ENCODE measurements at places on chromosomes 11 and 22.

- DNase-seq = no peak
Observed at GRCh38 chr11:94880216-94880615, 93.1 kb downstream of the CWC15 start.

DNA sequence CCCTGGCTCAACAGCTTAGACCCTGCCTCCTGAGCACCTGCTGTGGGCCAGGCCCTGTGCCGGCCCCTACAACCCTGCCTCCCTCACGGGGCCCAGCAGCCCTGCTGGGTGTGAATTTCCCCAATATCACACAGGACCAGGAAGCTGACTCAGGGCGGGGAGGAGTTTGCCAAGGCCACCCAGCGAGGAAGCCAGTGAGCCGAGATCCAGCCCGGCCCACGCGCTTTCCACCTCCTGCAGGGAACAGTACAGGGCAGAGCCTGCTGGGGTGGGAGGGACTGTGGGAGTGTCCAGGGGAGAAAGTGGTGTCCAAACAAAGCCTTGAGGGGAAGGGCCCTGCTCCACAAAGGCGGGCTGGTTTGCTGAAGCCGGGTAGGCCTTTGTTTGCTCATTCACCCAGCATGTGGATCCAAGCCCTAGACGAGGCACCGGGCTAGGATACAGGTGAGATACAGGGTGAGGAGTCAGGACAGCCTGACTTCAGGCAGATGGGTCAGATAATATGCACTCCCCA is 26.8 kb downstream of the RPL3 start:
- DNase-seq = peak; percentile 91

DNA sequence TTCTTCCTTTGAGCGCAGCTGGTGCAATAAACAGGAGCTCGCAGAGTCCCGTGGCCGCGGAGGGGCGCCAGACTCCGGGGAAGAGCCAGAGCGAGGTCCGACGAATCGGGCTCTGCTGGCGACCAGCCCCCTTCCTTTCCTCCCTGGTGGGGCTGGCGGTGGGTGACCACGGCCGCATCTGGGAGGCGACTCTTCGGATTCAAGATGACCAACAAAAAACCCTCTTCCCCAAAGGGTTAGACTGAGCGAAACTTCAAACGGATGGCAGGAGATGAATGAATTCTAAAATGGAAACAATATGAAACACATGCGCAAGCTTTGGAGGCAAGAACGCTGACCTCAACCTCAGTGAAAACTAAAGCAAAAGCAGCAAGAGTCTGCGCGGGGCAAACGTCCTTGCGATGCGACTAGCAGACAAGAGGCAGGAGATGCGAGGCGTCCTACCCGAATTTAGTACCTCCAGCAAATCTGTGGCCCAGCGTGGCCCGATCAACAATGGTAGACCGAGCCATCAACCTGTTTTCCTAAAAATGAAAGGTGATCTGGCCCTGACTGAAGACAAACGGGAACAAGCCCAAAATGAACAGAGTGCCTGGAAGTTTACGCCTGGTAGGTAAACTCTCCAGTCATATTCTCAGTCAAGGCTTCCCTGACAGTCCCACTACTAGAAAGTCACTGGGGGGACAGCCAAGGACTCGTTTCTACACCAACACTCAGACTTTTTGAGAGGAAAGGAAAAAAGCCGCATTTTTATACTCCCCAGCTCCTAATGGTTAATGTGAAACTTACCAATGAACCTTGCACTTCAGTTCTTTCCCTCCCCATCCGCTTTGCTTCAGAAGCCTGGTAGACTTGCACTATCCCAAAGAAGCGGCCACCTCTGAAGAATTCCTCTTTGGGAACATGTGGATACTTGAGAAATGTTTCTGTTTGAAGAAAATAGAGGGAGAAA is 11.6 kb downstream of the MMP3 start:
- DNase-seq = no peak

- DNase-seq = no peak
Observed at GRCh38 chr22:28604966-28605761, 74.5 kb downstream of the TTC28 start.

- no peak for DNase-seq
Observed at GRCh38 chr11:105863523-105863922, 158.5 kb downstream of the MSANTD4 start.
